Fibroblast of skin of left quadriceps (primary cell): ENCODE measurements at places on chromosomes 3 and 15.

GRCh38 chr15:26382444-26383072 is 390.3 kb downstream of the GABRB3 start:
- no peak for DNase-seq

GRCh38 chr3:76645724-76646123 is 394.2 kb upstream of the ROBO2 start:
- DNase-seq, result no peak

DNA sequence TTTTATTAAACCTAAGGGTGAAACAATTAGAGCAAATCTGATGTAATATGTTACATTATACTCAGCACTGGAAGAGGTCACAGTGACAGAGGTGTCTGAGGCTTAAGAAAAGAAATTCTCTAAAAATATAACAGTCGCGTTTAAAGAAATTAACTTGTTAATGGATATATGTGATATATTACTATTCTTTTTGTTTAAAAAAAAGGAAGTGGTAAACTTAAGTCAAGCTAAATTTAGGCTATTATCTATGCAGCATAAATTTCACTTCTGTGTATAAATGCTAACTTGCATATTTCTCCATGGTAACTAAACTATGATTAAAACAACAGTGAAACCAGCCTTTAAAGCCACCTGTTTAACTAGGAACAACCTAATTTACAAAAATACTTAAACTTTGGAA is 191.3 kb downstream of the FOXP1 start:
- no peak for DNase-seq

DNA sequence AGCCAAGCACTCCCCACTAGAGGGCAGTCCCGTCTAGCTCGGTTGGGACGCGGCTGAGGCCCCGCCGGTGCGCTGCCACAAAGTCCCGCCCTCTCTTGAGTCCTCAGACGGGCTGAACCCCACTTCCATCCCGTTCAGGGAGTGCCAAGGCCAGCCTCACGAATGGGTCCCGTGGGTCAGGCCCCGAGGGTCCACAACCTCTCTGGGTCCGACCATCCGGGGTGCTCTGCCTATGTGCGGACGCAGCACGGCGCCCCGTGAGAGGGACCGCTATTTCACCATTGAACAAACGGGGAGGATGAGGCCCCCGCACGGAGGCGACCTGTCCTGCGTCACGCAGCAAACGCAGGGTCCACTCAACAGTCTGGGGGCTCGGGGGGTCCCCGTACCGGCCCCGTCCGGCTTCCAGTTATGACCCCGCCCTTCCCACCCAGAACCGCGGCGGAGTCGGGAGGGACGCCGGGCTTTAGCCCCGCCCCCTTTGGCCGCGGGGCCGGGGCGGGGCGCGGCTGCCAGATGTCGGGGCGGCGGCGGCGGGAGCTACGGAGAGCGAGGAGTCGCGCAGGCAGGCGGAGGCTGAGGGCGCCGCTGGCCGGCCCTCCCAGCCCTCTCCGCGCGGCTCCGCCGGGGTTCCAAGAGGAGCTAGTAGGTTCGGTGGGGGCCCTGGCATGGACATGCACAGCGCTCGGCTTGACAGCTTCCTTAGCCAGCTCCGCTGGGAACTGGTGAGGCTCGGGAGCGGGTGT is at the start of gene INKA1:
Gene INKA1, plus strand, starts transcription at position 543 of the 746 bp plus-strand sequence. Its CDS starts 132 bp downstream, at position 675.
- peak; percentile 63 for DNase-seq

DNA sequence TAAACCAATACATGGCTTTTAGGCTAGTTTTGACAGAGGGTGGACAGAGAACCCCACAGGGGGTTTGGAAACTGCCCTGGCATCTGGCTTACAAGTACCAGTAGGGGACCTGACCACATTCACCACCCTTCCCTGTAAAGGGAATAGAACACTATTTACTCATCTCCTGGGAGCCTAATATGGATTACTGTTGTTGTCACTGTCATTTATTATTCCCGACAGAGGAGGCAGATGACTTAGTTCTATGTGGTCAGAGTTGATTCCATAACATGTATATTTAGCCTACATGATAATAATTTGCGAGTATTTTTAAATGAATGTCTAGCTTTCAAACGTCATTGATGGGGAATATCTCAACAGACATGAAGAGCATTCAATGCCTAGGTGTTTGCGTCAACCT is 15.9 kb downstream of the ZBTB38 start:
- no peak for DNase-seq

DNA sequence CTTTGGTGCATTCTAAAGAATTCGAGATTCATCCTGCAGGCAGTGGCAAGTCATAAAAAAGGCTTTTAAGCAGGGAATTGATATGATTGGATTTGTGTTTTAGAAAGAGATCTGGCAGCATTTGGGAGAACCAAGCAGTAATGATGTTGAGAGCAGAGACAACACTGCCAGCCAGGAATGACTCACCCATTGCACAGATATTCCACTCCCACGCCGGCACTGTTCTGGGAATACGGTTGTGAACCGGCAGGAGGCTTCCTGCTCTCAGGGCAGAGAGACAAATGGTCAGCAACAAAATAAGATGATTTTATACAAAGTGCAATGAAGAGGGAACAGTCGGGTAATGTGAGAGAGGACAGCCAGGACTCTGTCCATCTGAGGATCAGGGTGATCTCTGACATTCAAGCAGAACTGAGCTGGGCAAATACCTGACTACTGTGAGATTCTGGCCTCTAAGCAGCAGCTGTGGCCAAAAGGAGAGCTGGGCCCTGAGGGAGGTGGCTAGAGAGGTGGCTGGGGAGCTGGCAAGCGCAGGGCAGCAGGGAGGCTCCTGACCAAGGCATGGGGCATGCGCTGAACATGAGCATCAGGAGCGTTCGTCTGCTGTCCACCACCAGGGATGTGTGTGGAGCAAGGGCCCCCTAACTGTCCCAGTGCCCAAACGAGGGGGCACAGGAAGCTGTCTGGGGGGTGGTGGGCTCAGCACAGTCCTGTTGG is 56.1 kb upstream of the PLXNA1 start:
- peak; percentile 34 for DNase-seq

- no peak for DNase-seq
Measured at GRCh38 chr3:83498361-83499016, 1460.3 kb upstream of the CADM2 start.

GRCh38 chr3:187626581-187626980 is 43.6 kb downstream of the SST start:
- DNase-seq, result no peak

DNA sequence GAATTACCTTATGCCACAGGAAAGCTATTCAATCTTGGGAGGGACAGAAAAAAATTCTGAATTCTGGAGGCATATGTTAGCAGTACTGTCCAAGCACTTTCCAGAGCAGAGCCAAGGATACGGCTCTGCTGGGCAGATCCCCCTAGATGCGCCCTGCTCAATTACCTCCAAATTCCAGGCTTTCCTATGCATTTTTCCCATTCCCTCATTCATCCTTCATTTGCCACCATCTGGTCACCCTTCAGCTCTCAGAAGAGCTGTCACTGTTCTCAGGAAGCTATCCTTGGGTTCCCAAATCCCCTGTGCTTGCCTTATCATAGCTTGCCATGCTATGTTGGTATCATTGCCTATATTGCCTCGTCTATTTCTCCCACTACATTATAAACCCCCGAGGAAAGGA is 45.2 kb downstream of the RYK start:
- DNase-seq, result no peak

- DNase-seq, result peak; percentile 86
Measured at GRCh38 chr3:24145981-24146822, 201.1 kb downstream of the NR1D2 start.

GRCh38 chr3:29741231-29741630 is 460.4 kb downstream of the RBMS3 start:
- DNase-seq, result no peak

DNA sequence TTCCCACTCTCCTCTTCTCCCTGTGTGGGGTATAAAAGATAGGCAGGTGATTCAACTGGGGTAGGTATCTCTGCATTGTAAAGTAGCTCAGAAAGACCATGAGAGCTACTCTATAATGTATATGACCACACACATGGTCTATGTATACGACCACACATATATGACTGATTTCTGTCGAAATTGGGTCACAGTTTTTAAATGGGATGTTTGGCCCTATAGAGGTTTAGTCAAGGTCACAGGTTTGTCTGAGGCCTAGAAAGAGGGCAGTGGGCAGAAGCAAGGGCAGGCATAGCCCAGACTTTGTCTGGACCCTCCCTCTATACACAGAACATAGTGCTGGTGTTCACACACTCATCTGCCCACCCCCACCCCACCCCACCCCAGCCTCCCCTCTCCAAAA is 4.4 kb downstream of the LAMP3 start:
- DNase-seq, result no peak

GRCh38 chr15:62344806-62345539 is 179.9 kb upstream of the C2CD4B start:
- DNase-seq, result peak; percentile 29

DNA sequence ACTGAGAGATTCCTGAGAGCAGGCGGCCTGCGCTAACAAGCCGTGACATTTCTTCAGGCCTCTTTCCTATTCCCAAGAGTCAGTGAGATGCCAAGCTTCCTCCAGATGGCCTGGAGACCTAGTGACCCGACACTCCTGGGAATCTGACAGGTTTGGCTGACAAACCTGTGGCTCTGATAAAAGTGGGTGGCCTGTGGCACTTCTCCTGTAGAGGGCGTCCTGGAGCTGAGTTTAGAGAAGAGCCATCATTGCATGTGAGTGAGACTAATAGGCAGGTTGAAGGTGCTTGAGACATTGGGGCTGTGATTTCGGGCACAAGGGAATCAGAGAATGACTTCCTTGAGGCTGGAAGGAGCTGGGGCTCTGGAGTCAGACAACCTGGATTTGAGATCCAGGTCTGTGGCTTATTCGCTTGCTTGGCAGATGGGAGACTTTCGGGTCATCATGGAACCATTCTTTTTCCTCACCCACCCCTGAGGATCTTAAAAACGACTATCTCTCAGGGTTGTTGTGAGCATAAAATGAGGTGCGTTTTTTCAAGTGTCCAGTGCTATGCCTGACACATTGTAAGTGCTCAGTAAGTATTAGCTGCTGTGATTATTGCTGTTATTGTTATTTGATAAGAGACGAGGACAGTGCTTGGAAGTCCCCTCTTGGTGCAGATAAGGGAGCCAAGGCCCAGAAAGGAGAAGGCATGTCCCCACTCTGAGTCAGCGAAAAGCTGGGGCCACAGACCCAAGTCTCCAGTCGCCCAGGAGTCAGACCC is 77.2 kb downstream of the SCN10A start:
- peak; percentile 6 for DNase-seq

- peak; percentile 13 for DNase-seq
Measured at GRCh38 chr3:79326642-79327041, 441.2 kb downstream of the ROBO1 start.

- DNase-seq, result no peak
Measured at GRCh38 chr3:20321391-20322047, 135.5 kb upstream of the SGO1 start.

GRCh38 chr3:193207290-193208273 is 33.4 kb upstream of the PLAAT1 start:
- no peak for DNase-seq

- peak; percentile 65 for DNase-seq
Measured at GRCh38 chr3:151979906-151980305, 106.5 kb downstream of the SUCNR1 start.

DNA sequence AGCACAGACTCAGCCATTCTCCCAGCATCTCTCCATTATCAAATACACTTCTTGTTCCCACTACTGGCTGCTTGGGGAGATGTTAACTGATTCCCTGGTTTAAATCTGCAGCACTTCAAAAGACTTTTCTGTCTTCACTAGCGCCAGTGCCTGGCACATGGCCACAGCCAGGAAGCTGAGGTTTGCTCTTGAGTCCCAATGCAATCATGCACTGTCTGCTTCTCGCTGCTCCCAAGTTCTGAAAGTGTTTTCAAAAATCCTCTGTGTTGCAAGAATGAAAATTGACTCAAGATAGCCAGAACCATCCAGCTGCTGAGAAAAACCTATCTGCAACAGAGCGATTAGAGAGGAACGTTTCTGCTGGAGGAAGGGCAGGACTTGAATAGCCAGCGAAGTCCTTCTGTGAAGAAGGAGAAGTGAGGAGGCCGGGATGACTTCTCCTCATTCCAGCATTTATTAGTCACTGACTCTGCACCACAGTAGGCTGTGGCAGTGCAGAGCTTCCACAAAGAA is 358.4 kb upstream of the NR2F2 start:
- DNase-seq, result peak; percentile 76

- DNase-seq, result peak; percentile 9
Measured at GRCh38 chr15:66293419-66294156, at the start of gene DIS3L. Gene DIS3L, plus strand, starts transcription at chr15:66293568. Its CDS starts 29 bp downstream, at chr15:66293597.

GRCh38 chr15:60385620-60386552 is 11.9 kb downstream of the ANXA2 start:
- no peak for DNase-seq

GRCh38 chr15:37682304-37682703 is 252.1 kb upstream of the TMCO5A start:
- no peak for DNase-seq

DNA sequence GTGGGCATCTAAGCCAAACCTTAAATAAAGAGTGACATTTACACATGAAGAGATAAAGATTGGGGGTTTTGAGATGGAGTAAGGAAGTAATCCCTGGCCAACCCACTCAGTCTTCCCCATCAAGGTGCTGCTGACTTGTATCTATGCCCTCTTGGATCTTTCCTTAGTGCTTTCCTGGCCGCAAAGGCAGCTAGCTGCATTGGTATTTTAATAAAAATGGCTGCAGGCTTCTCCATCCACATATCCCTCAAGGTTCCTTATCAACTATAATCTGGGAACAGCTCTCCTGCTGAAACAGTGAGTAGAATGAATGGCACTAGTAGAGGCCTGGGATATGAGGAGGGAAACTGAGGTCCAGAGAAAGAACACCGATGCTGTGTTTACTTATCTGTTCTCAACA is 122.2 kb upstream of the ANKRD28 start:
- DNase-seq, result no peak

- no peak for DNase-seq
Measured at GRCh38 chr15:28185148-28185895, 86.2 kb upstream of the OCA2 start.

DNA sequence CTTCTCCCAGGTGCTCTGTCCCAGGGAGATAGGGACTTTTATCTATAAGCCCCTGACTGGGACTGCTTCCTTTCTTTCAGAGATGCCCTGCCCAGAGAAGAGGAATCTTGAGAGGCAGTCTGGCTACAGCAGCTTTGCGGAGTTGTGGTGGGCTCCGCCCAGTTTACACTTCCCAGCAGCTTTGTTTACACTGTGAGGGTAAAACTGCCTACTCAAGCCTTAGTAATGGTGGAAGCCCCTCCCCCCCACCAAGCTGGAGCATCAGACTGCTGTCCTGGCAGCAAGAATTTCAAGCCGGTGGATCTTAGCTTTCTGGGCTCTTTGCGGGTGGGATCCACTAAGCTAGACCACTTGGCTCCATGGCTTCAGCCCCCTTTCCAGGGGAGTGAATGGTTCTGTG is 253.8 kb upstream of the ARL6 start:
- no peak for DNase-seq

DNA sequence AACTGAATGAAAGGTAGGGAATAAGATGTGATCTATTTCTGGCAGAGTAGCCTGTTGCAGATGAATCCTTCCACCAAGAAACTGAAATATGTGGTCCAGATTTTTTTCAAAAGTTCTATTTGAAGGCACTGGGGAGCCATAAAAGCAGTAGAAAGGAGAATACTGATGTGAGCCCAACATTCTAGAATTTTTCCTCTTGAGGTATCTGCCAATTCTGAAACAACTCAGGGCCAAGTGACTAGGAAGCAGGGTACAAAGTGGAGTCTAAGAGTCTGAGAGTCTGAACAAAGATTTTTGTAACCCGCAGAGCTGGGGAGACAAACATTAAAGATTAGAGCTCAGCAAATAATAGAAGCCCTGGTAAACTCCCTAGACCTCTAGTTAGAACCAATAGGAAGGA is 58.3 kb upstream of the SLCO3A1 start:
- no peak for DNase-seq
